Progenitor cell of endocrine pancreas (in vitro differentiated cells): ENCODE measurements at places on chromosomes 1 and 21.

GRCh38 chr1:10146391-10146790, 64.0 kb upstream of the KIF1B start:
- DNase-seq: no peak

DNA sequence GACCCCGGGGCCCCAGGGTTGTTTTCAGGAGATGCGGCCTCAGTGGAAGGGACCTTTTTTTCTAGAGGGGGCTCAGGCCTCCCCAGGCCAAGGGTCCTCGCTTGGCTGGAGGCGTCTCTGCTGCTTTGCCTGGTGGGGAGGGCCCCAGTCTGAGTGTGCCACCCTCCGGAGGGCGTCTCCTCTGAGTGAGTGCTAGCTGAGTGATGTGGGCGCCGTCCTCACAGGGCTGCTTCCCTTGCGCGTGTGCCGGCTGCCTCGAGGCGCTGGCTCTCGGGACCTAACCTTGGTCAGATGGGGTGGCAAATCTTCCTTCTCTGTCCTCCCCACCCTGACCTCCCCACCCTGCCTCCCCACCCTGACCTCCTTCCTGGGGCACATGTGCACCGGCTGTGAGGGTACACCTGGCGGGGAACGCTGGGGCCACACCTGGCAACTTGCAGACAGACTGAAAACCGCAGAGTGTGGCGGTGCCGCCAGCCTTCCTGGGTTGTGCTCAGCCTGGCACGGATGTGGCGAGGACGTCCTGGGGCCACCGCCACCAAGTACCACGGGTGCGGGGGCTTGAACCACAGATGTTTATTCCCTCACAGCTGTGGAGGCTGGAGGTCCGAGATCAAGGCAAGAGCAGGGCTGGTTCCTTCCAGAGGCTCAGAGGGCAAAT, 93.0 kb upstream of the TTC34 start:
- DNase-seq: no peak

- DNase-seq: no peak
Observed at GRCh38 chr21:29349702-29350101, 51.0 kb downstream of the BACH1 start.

- DNase-seq: no peak
Observed at GRCh38 chr21:45977396-45977795, 4.2 kb upstream of the COL6A1 start.
